ENCODE measurements at places on chromosomes 5 and 9.

DNA sequence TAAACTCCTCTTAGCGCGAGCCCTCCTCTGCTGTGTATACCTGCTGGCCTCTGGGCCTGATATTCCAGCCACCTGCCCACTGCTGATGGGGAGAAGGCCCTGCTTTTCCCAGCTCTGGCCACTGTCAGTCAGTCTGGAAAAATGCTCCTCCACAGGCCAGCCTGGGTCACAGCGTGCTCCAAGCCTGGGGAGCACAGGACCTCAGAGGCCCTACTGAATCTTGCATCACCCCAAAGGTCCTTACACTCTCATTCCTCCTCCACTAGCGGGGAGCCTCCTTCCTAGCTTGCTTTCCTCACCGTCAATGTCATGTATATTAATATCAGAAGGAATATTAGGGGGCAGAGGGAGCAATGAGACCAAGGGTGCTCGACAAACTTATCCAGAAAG is 73.7 kb downstream of the SHB start:
- no peak for DNase-seq

DNA sequence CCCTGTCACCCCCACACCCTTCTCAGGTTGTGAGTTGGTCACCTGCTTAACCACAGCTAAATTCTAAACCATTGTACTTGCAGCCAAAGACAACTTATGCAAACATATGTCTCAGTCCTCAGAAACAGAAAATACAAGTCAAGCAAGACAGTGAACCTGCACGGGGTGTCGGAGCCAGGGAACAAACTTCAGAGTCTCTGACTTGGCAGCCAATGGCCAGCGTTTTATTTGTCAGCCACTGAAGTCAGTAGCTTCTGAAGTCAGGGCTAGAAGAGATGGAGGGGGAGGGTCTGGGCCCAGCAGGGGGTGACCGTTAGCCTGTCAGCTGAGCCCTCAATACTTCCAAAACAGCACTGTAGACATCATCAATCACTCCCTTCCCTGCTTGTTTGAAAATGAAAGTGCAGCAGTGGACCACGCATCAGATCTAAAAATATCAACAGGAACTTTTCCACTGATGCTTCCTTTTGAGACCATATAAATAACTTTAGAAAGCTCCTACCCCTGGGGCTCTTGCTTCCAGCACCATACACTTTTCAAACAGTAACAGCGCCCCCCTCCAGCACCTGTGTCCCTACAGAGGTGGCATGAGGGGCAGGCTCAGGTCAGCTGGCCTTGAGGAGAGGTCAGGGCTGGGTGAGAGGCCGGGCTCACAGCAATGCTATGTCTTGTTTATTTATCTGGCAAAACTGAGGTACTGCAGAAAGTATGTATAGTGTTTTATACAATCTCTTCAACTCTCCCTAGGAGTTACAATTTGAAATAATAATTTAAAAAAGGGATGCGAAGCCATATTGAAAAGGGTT is 142.5 kb downstream of the ACER2 start:
- DNase-seq = no peak

- DNase-seq = no peak
Observed at GRCh38 chr5:178644826-178645545, 18.1 kb upstream of the CLK4 start.

GRCh38 chr5:150114773-150115408 is 28.5 kb upstream of the CSF1R start:
- no peak for DNase-seq

GRCh38 chr5:149641000-149641576 is 59.8 kb downstream of the ARHGEF37 start:
- DNase-seq = no peak

Data from activated T-helper 2 cell treated with anti-CD3 and anti-CD28 coated beads, Interferon-gamma antibody, Interleukin-2, Interleukin-4, amounts not matched to agents 10 μg/mL and 5 μg/mL and 100 μg/mL, durations not matched to agents 14 hours and 24 hours and 36 hours (primary cell).